ENCODE measurements at places on chromosomes 5 and 9.

DNA sequence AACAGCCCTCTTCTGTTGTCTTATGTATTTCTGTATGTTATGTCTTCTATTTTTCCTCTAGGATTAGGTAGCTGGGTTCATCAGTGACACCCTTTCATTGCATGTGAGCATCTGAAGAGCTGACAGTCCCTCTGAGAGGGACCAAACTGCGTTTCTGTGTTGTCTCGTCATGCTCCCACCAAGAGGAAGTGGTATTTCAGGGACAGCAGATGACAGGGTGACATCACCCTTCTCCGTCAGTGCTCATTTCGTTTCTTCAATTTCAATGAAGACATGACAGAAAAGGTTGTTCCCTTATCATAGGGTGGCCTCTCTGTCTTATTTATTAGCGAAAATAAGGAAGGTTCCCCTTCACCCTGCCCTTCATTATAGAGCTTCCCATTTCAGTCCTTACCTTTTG is 225.9 kb upstream of the NR4A3 start:
- DNase-seq = no peak

- DNase-seq = no peak
These were observed 152.6 kb upstream of the FST start for GRCh38 chr5:53327811-53328334.

GRCh38 chr9:93207326-93207814 is 23.4 kb downstream of the WNK2 start:
- no peak for DNase-seq

- no peak for DNase-seq
These were observed 330.2 kb upstream of the CD180 start for GRCh38 chr5:67526793-67527192.

DNA sequence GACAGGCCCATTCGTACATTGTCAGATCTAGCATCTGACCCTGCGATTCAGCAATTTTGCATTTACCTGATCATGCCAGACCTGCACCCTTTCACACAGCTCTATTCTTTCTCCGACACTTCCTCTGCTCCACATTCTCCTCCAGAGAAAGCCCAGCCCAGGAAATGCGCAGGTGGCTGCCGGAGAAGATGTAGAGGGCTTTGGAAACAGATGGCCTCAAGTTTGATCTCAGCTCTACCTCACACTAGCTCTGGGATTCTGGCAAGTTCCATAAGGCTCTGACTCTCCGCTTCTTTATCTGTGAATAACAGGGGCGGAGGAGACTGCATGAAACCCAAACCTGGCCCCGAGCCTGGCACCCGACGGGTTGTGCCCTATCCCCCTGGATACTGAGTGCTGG is 61.5 kb downstream of the GABBR2 start:
- no peak for DNase-seq

DNA sequence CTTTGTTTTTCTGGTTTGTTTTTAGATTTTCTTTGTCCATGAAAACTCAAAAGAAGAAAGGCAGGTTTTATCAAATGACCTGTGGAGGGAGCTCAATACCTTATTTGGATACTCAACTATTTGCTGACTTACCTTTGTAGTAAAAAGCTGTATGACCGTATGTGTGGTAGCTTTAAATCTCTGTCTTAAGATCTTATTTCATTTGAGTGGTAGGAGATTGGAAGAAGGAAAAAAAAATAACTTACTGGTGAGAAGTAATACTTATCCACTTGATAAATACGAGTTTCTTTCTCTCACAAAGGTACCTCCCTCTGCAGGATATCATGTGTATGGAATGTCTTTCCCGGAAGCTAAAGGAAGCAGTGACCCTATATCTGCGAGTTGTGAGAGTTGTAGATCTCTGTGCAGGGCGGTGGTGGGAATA is 15.0 kb downstream of the FBXO38 start:
- DNase-seq = no peak

Measured in T-helper 9 cell (primary cell).